Thymus (tissue), 14 donors: ENCODE measurements at places on chromosomes 16 and 17. TPM values are rescaled to one million over a fixed set of nuclear protein-coding genes. Genes with fewer than 3 reads are reported as not detected.

DNA sequence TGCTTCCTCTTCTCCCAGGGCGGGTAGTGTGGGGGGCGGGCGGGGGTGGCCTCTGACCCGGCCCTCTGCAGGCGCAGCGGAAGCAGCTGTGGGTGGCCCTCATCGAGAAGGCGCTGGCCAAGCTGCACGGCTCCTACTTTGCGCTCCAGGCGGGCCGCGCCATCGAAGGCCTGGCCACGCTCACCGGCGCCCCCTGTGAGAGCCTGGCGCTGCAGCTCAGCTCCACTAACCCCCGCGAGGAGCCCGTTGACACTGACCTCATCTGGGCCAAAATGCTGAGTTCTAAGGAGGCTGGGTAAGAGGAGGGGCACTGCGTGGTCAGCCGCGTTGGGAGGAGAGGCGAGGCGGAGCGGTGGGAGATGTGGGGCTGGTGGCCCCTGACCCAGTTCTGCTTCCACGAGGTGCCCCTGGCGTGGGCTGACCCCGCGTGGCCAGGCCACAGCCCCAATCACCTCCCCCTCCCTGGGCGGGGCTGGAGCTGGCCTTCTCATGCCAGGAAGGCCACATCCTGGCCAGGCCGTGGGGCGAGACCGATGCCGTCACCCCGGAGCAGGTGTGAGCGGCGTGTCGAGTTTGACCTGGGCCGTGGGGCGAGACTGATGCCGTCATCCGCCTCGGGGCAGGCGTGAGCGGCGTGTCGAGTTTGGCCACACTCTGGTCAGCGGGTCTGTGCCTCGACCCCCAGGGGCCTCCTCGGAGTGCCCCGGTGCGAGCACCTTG lies 10.5 kb upstream of the PRR35 start:
- H3K4me3 ChIP-seq: no peak overlapping the region

- H3K36me3 ChIP-seq: no peaks in the 10 kb centered on the region
- no peak for DNase-seq
- no peak overlapping the region for H3K27ac ChIP-seq
Measured at GRCh38 chr16:694187-694862, 4.1 kb upstream of the WDR24 start.

DNA sequence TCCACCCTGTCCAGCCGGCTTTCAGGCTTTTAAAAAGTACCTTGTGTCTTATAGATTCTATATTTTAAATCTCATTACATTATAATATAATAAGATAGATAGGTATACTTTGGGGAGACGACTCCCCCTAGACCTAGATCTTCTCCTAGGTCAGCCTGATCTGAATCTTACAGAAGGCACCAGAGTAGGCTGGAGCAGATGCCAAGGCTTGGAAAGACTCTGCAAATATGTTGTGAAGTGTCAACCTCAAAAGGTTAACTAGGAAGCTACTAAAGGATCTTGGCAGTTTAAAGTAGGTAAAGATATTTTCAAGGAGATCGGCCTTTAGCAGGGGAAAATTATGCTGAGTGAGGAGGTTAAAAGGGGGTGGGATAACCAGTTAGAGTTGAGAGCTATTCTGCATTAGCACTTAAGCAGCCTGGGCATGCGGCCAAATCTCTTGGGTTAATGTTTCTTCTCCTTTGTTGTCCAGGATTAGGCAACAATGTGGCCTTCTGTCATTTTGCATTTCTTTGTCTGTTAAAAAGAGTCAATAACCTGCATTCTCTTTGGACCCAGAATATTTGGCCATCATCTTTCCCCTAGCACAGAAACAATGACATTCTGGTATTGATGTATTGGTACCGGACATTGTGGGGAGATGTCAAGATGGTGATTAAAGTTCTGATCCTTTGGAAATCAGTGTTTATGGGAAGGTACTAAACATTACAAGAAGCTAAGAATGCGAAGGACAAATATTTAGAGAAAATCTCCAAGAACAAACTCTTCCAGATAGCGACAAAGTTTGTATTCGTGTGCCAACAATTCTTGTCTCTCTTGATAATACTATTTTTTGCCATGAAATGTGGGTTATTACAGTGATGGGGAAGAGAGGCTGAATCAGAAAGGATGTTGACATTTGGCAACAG lies 51.2 kb upstream of the DHX40 start:
- no peaks in the 10 kb centered on the region for H3K4me1 ChIP-seq
- H3K27ac ChIP-seq: no peak overlapping the region
- H3K27me3 ChIP-seq: no peaks in the 10 kb centered on the region
- peak; percentile 2 for DNase-seq
- H3K36me3 ChIP-seq: no peaks in the 10 kb centered on the region
- no peak overlapping the region for H3K4me3 ChIP-seq

Gene ADGRG1
- 5.1 TPM for total RNA-seq

DNA sequence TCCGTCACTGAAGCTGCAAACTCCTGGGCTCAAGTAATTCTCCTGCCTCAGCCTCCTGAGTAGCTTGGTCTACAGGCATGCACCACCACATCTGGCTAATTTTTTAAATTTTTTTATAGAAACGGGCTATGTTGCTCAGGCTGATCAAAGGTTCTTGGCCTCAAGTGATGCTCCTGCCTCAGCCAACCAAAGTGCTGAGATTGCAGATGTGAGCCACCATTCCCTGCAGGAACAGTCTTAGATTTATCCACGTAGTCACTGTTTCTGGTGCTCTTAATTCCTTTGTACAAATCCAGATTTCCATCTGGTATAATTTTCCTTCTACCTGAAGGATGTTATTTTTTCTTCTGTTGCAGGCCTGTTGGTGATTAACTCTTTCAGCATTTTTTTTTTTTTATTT lies 13.0 kb downstream of the SLC26A11 start:
- DNase-seq: no peak
- H3K27ac ChIP-seq: no peak overlapping the region
- H3K4me3 ChIP-seq: no peak overlapping the region
- no peaks in the 10 kb centered on the region for H3K36me3 ChIP-seq
- no peaks in the 10 kb centered on the region for H3K27me3 ChIP-seq

- no peak overlapping the region for H3K4me3 ChIP-seq
- no peak for DNase-seq
- H3K36me3 ChIP-seq: no peaks in the 10 kb centered on the region
- peaks cover 7% of the 10 kb centered on the region for H3K4me1 ChIP-seq
- no peaks in the 10 kb centered on the region for H3K27me3 ChIP-seq
Measured at GRCh38 chr16:28532940-28533647, 5.7 kb downstream of the NUPR1 start.

- no peak overlapping the region for H3K27ac ChIP-seq
- no peaks in the 10 kb centered on the region for H3K27me3 ChIP-seq
- DNase-seq: no peak
Measured at GRCh38 chr16:56116577-56116964, 74.7 kb upstream of the GNAO1 start.

GRCh38 chr17:64457156-64457555 lies 8.2 kb downstream of the MILR1 start:
- peaks cover 25% of the 10 kb centered on the region for H3K4me1 ChIP-seq
- DNase-seq: no peak
- H3K36me3 ChIP-seq: no peaks in the 10 kb centered on the region
- H3K27ac ChIP-seq: no peak overlapping the region
- no peaks in the 10 kb centered on the region for H3K27me3 ChIP-seq

Gene MBTD1
- total RNA-seq: 19.2 TPM

DNA sequence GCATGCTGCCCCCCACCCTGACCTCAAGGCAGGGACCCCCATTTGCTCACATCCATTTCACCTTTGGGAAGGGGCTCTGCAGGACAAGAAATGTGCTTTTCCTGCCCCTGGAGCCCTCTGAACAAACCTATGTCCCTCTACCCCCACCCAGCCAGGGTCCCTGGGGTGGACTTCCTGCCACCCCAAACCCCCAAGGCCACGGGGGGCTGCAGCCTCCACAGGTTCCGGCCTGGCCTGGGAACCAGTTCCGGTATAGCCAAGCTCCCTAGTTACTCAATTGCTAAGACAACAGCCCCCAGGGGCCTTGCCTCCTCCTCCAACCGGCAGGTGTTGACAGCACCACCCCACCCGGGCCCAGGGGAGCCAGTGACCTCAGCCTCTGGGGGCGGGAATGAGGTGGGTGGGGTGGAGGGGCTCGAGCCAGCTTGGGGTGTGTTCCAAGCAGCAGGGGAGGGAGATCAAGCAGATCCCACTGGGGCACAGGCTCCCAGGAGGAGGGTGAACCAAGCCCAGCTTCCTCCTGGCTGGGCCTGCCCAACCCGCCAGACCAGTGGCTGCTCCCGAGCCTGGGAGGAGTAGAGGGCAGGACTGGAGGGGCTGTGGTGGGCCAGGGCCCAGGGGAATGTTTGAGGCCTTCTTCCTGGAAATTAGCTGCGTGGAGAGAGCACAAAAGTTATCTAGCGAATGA lies 6.6 kb downstream of the PNMT start:
- H3K36me3 ChIP-seq: no peaks in the 10 kb centered on the region
- H3K27ac ChIP-seq: no peak overlapping the region
- H3K4me3 ChIP-seq: no peak overlapping the region
- no peaks in the 10 kb centered on the region for H3K27me3 ChIP-seq
- H3K4me1 ChIP-seq: peaks cover 9% of the 10 kb centered on the region
- DNase-seq: no peak

DNA sequence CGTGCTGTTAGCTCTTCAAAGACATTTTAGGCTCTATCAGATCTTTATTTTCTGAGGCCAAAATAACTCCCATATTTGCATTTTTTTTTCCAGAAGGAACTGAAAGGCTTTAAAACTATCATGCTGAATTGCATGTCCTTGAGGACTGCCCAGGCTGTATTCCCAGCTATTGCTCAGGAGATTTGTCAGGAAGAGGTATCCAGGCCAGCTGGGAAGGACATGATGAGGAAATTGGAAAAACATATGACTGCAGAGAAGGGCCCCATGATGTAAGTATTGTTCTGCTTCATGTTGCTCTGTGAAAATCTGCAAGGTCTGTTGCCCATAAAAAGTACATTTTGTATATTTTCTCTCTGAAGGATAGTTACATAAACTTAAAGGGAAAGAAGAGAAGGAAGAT lies 5.7 kb downstream of the CDC6 start:
- peaks cover 8% of the 10 kb centered on the region for H3K4me1 ChIP-seq
- no peaks in the 10 kb centered on the region for H3K27me3 ChIP-seq
- H3K27ac ChIP-seq: no peak overlapping the region
- peaks cover 21% of the 10 kb centered on the region for H3K36me3 ChIP-seq
- no peak overlapping the region for H3K4me3 ChIP-seq

DNA sequence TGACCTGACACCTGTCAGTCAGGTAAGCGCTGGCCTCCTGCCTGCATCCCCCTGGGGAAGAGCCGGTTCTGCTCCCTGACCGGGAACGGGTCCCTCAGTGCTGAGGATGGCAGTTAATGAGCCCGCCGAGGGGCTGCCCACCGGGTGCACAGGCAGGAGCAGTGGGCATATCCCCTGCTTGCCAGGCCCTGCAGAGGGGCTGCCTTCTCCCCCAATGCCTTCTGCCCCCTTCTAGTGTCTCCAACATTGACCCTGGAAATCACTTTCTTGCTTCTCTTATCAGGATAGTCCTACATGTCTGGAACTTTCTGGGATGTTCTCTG lies 388.5 kb downstream of the SEC14L1 start:
- no peak overlapping the region for H3K27ac ChIP-seq
- no peak for DNase-seq
- peaks cover 13% of the 10 kb centered on the region for H3K4me1 ChIP-seq
- H3K36me3 ChIP-seq: no peaks in the 10 kb centered on the region

- no peaks in the 10 kb centered on the region for H3K36me3 ChIP-seq
- no peak overlapping the region for H3K27ac ChIP-seq
Measured at GRCh38 chr17:58060596-58061191, 22.5 kb upstream of the DYNLL2 start.

Gene RAPGEFL1
- 0.99 TPM for total RNA-seq

- H3K27ac ChIP-seq: no peak overlapping the region
- H3K36me3 ChIP-seq: no peaks in the 10 kb centered on the region
- H3K4me3 ChIP-seq: no peak overlapping the region
- no peaks in the 10 kb centered on the region for H3K4me1 ChIP-seq
- H3K27me3 ChIP-seq: no peaks in the 10 kb centered on the region
Measured at GRCh38 chr17:53736516-53737240, 86.0 kb upstream of the KIF2B start.

- H3K4me3 ChIP-seq: no peak overlapping the region
- H3K4me1 ChIP-seq: peaks cover 3% of the 10 kb centered on the region
- H3K36me3 ChIP-seq: peaks cover 61% of the 10 kb centered on the region
- H3K27me3 ChIP-seq: no peaks in the 10 kb centered on the region
- no peak overlapping the region for H3K27ac ChIP-seq
- no peak for DNase-seq
Measured at GRCh38 chr17:82615084-82616020, 32.9 kb downstream of the WDR45B start.

DNA sequence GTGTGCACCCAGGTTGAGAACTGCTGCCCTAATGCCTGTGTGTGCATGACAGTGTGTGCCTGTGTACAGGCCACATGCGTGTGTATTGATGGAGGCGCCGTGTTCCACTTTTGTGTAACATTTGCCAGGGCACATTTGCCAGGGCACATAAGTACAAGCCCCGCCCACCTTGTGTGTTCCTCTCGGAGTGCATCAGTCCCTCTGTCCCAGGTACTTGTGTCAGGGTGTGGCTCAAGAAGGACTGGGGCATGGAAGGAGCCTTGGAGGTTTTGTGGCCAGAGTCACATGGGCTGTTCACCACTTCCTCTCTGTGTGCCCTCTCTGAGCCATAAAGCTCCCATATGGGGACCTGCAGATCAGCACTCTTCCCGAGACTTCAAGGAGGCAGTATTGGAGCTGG lies 73.9 kb downstream of the MRM1 start:
- peaks cover 17% of the 10 kb centered on the region for H3K27me3 ChIP-seq
- H3K27ac ChIP-seq: no peak overlapping the region
- no peaks in the 10 kb centered on the region for H3K4me1 ChIP-seq
- no peak for DNase-seq

GRCh38 chr16:47562366-47562765 lies 101.2 kb downstream of the PHKB start:
- no peak overlapping the region for H3K27ac ChIP-seq
- H3K27me3 ChIP-seq: no peaks in the 10 kb centered on the region
- no peak overlapping the region for H3K4me3 ChIP-seq
- no peaks in the 10 kb centered on the region for H3K4me1 ChIP-seq
- no peak for DNase-seq

DNA sequence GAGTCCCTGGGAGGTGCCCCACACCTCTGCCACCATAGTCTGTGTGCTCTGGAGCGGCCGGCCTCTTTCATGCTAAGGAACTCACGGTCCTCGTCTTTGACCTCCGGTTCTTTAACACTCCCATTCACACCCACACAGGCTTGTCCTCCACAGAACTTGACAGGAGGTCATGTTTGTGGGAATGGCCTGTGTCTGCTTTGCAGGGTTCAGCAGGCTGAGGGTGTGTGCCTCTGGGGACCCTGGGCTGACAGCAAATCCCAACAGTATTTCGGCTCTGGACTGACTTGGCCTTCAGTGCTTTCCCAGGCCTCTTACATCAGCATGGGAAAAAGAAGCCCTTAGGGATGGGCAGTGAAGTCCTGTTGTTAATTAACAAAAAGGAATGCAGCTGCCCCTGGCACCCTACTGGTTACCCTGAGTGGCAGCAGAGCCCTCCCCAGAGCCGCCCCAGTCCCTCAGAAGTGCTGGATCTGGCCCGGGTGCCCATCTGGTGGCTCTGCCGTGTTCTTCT lies 35.4 kb upstream of the ADORA2B start:
- DNase-seq: no peak
- H3K27ac ChIP-seq: no peak overlapping the region
- no peaks in the 10 kb centered on the region for H3K36me3 ChIP-seq
- H3K4me3 ChIP-seq: no peak overlapping the region
- no peaks in the 10 kb centered on the region for H3K4me1 ChIP-seq

Gene CHST5
- total RNA-seq: not detected
